Fibroblast of lung (primary cell): ENCODE measurements at places on chromosomes 7 and 10.

- H3K4me1 ChIP-seq, result no peaks in the 10 kb centered on the region
- H3K4me3 ChIP-seq, result peak overlapping the region; percentile 91
These were observed 168.3 kb upstream of the PPP1R3A start for GRCh38 chr7:114086914-114087652.

GRCh38 chr7:44658979-44659378 is 52.6 kb downstream of the OGDH start:
- no peaks in the 10 kb centered on the region for H3K4me1 ChIP-seq
- peaks cover 2% of the 10 kb centered on the region for H3K36me3 ChIP-seq
- no peak overlapping the region for H3K27ac ChIP-seq
- no peaks in the 10 kb centered on the region for H3K27me3 ChIP-seq
- no peak overlapping the region for H3K4me3 ChIP-seq
- no peak for DNase-seq

DNA sequence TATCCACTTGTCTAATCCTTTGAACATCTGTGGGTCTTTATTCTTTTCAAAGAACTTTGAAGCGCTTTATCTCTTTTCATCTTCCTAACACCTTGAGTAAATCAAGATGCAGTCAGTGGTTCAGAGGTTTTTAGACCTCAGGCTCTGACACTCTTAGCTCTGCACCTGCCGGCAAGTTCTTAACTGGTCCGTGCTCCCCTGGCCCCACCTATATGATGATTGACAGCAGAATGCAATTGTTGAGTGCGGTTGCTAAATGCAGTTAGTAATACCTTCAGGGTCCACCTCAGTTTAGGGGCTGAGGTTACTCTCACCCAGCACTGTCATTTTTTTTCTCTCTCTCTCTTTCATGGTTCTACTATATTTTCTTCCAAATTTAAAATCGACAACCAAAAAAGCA is 854.2 kb upstream of the AUTS2 start:
- H3K27ac ChIP-seq, result no peak overlapping the region
- no peak for DNase-seq
- no peak overlapping the region for H3K4me3 ChIP-seq
- H3K27me3 ChIP-seq, result no peaks in the 10 kb centered on the region
- no peaks in the 10 kb centered on the region for H3K36me3 ChIP-seq

GRCh38 chr7:130386876-130387275 is 6.6 kb downstream of the CPA1 start:
- no peaks in the 10 kb centered on the region for H3K27me3 ChIP-seq
- no peak overlapping the region for H3K27ac ChIP-seq
- H3K36me3 ChIP-seq, result no peaks in the 10 kb centered on the region
- peaks cover under 1% of the 10 kb centered on the region for H3K4me1 ChIP-seq
- H3K4me3 ChIP-seq, result no peak overlapping the region

DNA sequence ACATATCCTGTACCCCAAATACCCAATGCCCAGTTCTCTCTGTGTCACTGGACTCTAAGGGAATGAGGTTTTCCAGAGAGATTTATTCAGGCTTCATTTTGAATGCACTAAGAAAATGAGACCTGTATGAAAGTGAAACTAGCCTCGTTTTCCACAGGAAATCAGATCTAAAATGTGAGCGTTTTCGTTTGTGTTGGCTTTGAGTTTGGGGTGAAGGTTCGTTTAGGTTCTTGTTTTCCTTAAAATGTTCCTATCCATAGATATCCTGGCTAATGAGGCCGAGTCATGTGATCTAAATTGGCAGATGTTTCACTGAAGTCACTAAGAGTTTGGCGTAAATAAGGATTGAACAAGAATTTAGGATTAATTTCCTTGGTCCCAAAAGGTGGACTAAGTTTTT is 90.9 kb upstream of the BMPER start:
- peak overlapping the region; percentile 53 for H3K27ac ChIP-seq
- H3K4me1 ChIP-seq, result peaks cover 6% of the 10 kb centered on the region
- peak overlapping the region; percentile 30 for H3K4me3 ChIP-seq
- H3K36me3 ChIP-seq, result no peaks in the 10 kb centered on the region
- no peak for DNase-seq

- H3K4me3 ChIP-seq, result no peak overlapping the region
- H3K36me3 ChIP-seq, result no peaks in the 10 kb centered on the region
- no peak overlapping the region for H3K27ac ChIP-seq
- no peaks in the 10 kb centered on the region for H3K4me1 ChIP-seq
- H3K27me3 ChIP-seq, result no peaks in the 10 kb centered on the region
These were observed 131.1 kb upstream of the SHH start for GRCh38 chr7:155943251-155943899.
